NCI-H1092 (cell line): ENCODE measurements at places on chromosomes 4 and X.

DNA sequence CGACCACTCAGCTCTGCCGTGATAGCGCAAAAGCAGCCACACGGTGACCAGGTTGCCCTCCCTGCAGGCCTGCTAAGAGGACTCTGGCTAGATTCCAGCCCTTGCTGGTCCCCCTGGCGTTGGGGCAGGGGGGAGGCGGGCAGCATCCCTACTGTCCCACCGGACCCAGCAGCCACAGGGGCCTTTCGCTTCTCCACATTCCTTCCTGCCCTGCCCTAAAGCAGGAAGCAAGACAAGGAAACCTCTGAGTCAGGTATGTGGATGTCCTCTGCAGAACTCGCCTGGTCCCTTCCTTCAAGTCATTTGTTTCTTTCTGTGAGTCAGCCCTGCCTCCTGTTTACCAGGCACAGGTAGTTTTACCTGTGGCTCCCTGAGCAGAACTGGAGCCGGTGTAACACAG lies 60.2 kb upstream of the CLDN34 start:
- DNase-seq, result no peak

GRCh38 chr4:87281603-87282002 lies 41.1 kb downstream of the HSD17B13 start:
- DNase-seq, result no peak

- no peak for DNase-seq
Observed at GRCh38 chr4:85763202-85763601, 288.3 kb downstream of the ARHGAP24 start.

DNA sequence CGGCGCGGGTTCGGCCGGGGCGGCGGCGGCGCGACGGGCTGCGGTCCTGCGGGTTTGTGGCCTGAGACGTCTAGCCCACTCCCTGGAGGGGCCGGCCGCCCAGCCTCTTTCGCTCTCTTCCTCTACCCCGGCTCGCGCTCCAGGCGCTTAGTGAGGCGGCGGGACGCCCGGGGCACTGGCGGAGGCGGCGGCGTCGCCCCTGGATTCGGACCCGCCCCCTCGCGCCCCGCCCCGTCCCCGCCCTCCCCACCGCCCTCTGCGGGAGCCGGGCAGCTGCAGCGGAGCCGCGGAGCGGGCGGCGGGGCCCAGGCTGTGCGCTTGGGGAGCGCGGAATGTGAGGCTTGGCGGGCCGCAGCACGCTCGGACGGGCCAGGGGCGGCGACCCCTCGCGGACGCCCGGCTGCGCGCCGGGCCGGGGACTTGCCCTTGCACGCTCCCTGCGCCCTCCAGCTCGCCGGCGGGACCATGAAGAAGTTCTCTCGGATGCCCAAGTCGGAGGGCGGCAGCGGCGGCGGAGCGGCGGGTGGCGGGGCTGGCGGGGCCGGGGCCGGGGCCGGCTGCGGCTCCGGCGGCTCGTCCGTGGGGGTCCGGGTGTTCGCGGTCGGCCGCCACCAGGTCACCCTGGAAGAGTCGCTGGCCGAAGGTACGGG lies at the start of gene BMP2K:
BMP2K (plus strand) TSS at position 272 of the 650 bp plus-strand sequence; CDS start at position 466, 194 bp downstream.
- DNase-seq, result peak; percentile 51

GRCh38 chr4:123770884-123771283 lies 374.3 kb downstream of the SPRY1 start:
- no peak for DNase-seq

DNA sequence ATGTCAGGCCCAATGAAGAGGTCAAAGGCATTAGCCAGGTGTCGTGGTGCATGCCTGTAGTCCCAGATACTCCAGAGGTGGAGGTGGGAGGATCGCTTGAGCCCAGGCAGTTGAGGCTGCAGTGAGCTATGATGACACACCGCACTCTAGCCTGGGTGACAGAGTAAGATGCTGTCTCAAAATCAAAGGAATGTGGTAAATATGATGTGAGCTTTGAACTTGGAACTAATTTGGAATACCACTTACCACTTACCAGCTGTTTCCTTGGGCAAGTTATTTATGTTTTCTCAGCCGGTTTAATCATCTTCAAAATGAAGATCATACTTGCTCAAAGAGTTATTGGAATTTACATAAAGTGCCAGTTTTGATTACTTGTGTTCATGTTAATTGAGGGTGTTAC lies 23.8 kb upstream of the SEPSECS start:
- no peak for DNase-seq
